ENCODE measurements at places on chromosomes 1 and 21. TPM values are rescaled to one million over a fixed set of nuclear protein-coding genes. Genes with fewer than 3 reads are reported as not detected.

The MRPS14 gene
- total RNA-seq: 28.8 TPM

The SPAG17 gene
- total RNA-seq: not detected

- no peak for DNase-seq
These were observed 99.8 kb downstream of the EBNA1BP2 start for GRCh38 chr1:43072314-43072713.

DNA sequence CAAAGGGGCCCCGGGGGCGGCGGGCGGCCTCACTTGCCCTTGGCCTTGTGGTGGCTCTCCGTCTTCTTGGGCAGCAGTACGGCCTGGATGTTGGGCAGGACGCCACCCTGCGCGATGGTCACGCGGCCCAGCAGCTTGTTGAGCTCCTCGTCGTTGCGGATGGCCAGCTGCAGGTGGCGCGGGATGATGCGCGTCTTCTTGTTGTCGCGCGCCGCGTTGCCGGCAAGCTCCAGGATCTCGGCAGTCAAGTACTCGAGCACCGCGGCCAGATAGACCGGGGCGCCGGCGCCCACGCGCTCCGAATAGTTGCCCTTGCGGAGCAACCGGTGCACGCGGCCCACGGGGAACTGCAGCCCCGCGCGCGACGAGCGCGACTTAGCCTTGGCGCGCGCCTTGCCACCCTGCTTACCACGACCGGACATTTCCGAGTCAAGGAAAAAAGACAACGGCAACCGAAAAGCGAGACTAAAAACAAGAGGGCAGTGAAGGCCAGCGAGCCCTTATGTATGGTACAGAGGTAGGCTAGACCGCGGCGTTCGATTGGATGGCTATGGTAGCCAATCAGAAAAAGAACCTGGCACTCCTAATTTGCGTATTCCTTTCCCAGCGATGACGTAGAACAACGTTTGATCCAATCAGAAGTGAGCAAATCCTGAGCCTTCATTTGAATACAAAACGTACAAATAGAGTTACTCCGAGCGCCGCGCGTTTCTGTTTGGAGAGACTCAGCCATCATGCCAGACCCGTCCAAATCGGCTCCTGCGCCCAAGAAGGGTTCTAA is 29.6 kb upstream of the RNF187 start:
- DNase-seq: peak; percentile 84

DNA sequence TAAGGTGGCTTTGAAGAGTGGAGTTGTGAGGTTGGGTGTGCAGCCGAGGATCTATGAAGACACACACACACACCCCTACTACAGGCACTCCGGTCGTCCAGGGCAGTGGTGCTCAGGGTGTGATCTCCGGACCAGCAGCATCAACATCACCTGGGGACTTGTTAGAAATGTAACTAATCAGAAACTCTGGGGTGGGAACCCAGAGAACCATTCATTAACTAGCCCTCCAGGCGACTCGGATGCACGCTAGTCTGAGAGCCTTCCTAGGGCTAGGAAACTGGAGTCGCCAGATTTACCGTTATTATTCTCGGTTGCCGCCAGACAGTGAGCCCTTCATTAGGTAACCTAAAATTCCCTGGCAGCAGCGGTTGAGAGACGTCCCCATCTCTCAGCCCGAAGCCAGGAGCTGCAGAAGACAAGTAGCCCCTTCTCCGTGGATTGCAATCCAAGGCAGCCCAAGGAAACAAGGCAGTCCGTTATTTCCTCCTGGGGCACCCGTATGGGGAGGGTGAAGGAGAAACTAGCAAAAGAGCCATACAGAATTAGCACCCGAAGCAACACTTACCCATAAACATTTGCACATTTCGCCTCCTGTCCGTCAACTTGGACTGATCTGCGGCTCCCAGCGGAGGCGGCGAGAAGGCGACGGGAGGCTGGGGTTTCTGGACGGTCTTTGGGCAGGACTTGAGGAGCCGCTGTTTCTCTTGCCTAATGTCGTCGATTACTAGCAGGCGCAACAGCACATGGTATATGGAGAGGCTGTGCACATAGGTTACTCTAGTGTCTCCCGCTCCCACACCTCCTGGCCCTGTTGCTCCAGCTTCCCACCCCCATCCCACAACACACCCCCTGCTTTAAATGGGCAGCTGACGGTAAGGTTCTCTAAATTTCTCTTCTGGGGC is 2.9 kb upstream of the CCN1 start:
- DNase-seq: peak; percentile 68
